ENCODE measurements at places on chromosomes 1 and 21.

DNA sequence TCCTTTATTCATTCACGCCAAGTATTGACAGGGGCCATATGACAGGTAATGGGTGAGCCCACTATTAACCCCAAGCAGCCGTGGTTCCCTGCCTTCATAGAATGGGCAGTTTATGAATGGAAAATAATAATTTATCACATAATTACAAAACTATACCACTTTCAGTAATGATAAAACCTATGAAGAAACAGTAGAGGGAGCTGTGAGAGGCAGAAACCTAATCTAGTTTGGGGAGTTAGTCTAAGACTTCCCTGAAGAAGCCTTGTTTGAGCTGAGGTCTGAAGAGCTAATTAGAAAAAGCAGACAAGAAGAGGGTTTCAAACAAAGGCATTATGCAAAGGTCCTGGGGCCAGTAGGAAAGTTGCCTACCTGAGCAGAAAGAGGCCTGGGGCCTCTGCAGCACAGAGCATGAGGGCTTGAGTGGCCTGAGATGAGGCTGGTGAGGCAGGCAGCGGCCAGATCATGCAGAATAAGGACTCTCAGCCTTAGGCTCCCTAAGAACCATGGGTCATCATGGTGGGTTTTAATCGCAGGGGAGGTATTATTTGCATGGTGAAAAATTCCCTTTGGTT lies 142.8 kb downstream of the ATG4C start:
- DNase-seq = no peak

- no peak for DNase-seq
These were observed 35.6 kb downstream of the LYST start for GRCh38 chr1:235831148-235831547.

DNA sequence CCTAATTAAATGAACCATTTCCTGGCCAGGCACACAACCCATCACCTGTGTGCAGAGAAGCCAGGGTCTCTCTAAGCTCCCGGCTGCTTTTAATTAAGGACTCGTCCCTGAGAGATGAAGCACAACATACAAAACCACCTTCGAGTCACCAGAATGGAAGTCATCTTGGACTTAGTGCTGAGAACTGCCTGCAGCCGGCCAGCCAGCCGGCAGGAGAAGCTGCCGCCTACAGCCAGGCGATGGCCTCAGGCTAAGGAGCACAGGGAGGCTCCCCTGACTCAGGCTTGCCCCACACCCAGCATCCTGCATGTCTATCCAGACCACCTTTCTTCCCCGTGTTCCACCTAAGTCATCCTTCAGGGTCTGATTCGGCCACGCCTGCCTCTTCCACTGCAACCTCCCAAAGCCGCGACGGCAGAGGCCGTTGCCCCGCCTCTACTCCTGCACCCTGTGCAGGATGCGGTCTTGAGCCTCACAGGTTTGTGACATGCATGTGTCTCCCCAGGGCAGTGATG lies 83.6 kb downstream of the SLC66A1 start:
- no peak for DNase-seq

- DNase-seq = no peak
These were observed 4.6 kb downstream of the SLC37A1 start for GRCh38 chr21:42518215-42518614.

DNA sequence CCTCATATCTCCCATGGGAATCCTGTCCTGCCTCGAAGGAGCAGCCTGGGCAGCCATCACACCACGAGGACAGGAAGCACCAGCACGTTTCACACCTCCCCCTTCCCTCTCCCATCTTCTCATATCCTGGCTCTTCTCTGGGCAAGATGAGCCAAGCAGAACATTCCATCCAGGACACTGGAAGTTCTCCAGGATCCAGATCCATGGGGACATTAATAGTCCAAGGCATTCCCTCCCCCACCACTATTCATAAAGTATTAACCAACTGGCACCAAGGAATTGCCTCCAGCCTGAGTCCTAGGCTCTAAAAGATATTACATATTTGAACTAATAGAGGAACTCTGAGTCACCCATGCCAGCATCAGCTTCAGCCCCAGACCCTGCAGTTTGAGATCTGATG lies 8.7 kb downstream of the SLAMF8 start:
- no peak for DNase-seq

DNA sequence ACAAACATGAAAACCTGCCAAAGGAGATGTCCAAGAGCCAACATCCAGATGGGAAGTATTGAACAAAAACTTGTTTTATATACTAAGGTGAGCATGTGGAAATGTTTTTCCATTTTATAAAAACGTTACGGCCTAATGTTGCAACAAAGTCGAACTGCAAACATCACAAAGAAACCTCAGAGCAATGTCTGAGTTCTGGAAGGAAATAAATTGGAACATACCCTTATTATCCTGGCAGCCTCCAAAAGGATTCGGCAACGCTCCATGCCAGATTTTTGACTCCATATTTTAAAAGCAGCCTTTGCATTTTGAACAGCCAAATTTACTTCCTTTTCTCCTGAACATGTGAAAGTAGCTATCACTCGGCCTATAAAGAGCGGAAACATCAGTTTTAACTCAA lies 3.3 kb downstream of the ALDH9A1 start:
- DNase-seq = no peak

DNA sequence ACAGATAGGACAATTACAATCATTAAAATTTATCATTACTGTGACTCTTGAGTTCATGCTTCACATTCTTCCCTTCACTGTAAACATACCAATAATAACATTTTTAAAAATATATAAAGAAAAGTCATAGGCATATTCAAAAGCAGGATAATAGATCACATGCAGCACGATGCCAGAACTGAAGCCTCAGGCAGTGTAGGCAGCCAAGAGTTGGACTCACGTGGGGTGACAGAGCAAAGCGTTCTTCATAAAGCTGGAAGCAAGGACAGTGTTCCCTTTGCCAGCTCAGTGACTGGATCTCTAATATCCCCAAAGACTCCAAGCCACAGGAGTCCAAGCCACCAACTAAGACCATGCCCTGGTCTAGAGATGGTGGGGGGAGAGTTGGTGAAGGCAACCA lies 77.7 kb downstream of the ODF2L start:
- no peak for DNase-seq

DNA sequence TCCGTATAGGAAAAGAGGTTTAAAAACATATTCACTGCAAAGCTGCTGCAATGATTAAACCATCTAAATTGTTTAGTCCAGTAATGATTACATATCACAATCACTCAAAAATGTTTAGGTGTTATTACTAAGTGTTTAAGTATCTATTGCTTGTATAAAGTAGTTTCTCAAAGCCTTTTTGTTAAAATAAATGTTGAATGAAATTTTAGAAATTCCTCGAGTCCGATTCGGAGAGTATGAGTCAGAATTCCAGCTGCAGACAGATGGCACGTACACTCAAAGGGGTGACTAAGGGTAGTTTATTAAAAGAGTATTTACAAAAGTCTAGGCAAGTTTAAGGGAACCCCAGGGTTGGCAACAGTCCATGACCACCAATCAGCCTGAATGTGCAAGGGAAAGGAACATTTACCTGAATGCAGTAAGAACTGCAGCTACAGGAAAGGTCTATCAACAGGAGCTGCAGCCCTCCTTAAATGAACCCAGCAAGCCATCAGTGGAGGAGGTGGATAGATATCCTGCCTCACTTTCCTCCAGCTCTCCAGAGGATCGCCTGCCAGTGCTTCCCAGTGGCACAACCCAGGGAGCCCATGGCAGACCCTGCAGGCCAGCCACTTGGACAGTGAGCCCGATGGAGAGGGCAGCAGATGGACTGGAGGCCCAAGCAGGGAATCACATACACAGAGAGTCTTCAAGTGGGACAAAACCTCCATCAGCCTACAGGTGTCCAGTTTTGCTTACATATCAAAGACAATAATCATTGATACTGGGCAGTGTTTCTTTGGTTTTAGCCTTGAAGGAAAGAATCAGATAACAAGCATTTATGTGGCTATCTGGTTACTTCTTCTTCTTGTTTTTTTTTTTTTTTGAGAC lies 92.1 kb upstream of the SLC44A3 start:
- DNase-seq = no peak
